Stimulated activated CD4-positive, alpha-beta T cell treated with anti-CD3 and anti-CD28 coated beads, Interleukin-4, amount 100 ng/mL, for 1 hour (primary cell): ENCODE measurements at places on chromosomes 4 and X.

- DNase-seq: no peak
Observed at GRCh38 chrX:21354725-21355124, 19.5 kb upstream of the CNKSR2 start.

DNA sequence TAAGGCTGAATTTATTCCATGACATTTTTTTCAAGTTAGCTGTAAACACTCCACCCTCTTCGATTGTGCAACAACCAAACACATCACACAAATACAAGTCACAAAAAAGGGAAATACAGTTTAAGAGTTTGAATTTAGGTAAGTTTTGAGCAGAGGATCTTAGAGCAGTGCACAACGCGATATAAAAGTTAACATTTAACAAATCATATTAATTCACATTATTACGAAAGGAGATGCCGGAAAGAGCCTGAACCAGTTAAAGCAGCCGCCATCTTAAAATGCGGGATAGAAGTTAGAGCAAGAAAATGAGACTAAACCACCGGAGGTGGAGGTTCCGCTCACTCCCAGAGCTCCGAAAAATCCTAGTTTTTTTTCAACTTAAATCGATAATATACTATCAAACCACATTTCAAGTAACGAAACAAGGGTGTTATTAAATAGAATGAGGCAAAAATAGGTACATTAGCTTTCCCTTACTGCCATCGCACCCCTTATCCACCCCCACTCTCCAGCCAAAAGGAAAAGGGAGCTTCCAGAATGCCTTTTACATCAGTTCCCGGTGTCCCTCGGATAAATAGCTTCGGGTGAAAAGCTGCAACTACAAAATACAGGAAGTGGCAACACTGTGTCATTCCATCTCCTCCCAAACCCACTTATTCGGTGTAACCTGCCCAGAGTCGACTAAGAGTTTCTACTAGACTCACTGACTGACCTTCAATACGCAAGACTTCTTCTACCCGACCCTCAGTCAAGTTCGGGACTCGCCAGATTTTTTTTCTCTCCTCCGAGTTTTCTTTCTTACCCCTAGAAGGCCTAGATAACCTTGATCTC lies 1.9 kb downstream of the UBE2D3 start:
- no peak for DNase-seq

DNA sequence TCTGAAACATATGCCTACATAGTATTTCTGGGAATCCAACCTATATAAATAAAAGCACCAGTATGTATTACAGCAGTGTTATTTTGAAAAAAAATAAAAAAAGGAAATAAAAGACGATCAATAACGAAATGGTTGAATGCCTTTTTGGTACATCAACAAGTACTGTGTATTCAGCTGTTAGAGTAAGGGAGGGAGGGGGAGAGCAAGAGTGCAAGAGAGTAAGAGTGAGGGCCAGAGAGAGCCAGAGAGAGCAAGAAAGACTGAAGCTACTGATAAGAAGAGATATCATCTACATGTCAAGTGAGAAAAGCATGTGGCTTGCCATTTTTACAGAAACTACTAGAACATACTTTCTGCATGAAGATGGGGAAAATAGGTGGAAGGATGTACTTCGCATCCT lies 1.8 kb downstream of the SPIN4 start:
- DNase-seq: no peak

- no peak for DNase-seq
Observed at GRCh38 chr4:140102421-140102820, 51.6 kb downstream of the MAML3 start.

DNA sequence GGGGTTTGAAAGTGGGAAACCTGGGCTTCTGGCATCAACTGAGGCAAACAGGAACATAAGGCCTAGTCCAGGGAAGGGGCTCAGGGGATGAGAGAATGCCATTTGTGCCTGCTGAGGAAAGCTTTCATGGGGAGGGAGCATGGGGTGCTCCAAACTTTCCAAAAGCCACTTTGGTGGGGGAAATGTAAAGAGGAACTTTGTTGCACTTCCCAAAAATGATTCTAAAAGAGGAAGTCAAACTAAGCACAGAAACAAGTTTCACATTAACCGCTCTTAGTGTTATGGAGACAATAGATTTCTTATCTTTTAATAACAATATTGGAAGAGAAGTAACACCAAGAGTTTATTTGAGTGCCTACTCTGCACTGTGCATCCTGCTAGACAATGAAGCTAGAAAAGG lies 32.3 kb downstream of the GAB3 start:
- no peak for DNase-seq

DNA sequence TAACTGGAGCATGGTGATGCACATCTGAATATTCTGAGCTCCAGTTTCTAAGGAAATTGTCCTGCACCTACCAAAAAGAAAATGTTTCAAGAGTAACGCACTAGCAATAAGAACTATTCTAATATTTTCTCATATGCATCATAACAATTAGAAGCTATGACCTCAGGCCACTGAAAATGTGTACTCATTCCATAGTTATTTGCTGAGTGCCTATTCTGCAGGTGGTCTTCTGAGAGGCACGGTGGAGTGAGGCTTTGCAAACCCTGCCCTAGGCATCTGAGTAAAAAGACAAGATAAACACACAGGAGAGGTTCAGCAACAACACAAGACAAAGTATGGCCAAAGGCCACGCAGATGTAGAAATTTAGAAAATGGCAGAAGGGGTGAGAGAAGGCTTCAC lies 23.7 kb downstream of the SLC10A6 start:
- no peak for DNase-seq

DNA sequence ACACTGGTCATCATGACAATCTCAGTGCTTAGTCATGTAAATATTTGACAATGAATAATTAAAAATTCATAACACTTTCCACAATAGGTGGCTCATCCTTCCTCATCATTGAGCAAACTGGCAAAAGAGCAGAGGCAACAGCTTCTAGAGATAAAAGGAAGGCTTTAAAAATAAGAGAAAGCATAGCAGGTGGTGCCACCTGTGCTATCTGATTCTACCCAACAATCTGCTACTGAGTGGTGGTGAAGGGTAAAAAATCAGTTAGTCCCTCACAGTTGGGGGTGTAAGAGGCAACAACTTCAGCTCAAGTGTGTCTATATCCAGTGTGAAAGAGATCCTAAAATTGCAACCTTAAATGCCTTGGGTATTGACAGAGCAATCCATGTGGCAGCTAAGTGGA lies 280.1 kb upstream of the PPARGC1A start:
- DNase-seq: no peak

DNA sequence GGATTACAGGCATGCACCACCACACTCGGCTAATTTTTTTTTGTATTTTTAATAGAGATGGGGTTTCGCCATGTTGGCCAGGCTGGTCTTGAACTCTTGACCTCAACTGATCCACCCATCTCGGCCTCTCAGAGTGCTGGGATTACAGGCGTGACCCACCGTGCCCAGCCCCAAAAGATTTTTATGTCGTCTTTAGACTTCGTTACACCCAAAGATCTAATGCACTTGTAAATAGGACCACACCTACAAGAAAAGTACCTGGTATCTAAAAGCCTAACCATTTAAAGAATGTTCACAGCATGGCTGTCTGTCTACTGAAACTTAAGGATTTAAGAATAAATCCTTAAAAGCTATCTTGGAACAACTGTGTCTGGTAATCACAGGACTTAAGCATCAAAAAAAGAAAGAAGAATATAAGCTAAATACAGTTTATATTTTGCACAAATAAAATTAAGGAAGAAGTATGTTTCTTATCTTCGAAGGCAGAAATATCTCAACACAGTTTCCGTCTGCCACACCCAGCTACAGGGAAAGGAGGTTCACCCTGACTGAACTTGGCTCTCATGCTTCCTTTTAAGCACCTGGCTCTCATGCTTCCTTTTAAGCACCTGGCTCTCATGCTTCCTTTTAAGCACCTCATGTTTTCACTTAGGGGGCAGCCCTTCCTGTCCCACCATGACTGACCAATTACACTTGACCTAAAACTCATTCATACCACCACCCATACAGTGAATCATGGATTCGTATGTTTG lies 92.0 kb upstream of the STS start:
- DNase-seq: no peak

DNA sequence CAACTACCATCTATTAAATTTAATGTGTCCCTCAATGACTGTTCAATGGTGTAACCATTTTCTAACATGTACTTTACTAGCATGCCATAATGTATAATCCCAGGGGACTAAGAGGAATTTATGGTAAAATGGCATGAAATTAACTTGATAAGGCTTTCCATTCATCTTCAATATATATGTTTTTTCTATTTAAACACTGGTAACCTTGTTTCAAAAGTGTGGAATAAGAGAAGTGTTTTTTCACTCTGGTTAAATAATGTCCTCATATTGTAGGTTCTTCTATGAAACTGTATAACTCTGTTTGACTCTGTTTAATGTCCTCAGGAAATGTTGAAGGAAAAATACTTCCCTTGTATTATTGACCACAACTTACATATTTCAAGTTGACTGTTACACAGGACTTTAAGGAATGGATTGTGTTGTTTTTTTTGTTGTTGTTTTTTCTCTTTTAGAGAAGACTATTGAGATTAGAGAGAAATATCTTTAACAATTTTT lies 113.8 kb upstream of the ARSJ start:
- DNase-seq: no peak

- no peak for DNase-seq
Observed at GRCh38 chrX:43813898-43814297, 68.4 kb downstream of the MAOB start.

DNA sequence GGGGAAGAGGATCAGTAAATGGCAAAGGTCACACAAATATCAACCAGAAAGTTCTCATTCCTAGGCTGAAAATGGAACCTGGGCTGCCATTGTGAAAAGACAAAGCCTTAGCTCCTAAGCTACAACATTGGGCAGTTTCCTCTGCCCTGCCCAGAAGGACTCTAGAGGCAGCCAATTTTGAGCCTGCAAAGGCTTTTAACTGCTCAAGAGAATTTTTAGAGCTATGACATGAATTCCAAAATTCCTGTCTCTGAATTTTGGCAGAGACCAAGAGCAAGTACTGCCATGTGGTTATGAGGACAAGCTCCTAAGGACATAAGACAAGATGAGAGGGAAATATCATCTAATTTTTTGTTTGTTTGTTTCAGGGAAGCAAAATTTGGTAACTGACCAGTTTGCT lies 29.6 kb upstream of the IGFBP7 start:
- DNase-seq: no peak

GRCh38 chr4:124104628-124105027 lies 607.9 kb downstream of the ANKRD50 start:
- no peak for DNase-seq

- DNase-seq: no peak
Observed at GRCh38 chr4:114272226-114272625, 292.8 kb upstream of the ARSJ start.

GRCh38 chr4:38178392-38178995 lies 218.3 kb downstream of the PTTG2 start:
- DNase-seq: no peak

- no peak for DNase-seq
Observed at GRCh38 chr4:48436318-48436717, 46.8 kb upstream of the SLC10A4 start.

DNA sequence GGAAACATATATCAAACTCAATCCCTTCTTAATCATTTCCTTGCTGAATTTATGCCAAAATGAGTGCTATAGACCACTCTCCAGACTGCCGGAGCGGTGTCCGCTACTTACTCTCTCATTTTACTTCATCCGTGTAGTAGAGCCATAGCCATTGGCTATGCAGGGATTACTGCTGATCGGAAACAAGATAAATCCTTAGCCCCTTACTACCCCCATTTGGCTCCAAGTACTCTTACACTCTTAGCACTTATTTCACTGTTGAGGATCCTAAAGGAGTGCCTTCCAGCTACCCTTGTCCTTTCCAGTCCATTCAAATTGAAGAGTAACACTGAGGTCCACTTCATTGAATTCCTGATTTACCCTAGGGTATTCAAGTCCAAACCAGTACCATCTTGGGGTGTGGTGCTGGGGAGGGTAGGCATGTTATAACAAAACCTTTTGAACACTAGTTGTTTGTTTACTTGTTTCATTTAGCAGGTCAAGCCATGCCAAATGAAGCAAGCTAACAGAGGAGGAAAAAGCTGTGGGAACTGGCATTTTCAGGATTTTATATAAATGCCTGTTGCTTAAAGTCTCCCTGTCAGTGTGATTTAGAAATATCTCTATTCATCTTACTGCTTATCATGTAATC lies 715.1 kb downstream of the FSTL5 start:
- no peak for DNase-seq

DNA sequence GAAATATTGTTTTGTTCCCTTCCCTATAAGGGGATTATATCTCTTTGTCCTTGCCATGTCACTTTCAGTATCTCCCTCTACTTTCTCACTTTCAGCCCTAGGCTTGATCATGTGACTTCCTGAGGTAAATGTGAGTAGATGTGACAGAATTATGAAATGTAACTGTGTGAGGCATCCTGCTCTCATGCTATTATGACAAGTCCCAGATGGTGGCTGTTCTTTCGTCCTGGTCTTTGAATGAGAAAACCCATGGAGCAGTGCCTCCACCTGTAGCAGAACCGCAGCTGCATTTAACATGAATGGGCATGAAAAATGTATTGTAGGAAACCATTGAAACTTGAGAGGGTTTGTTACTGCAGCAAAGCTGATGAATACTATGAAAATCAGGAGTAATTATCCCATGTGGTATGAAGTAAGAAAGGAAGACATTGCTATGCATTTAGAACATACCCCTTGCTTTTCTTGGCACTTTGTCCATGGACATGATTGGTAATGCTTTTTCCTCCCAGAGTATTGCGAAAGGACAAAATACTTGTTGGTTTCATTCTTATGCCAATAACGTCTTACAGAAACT lies 202.2 kb upstream of the GPRIN3 start:
- DNase-seq: no peak

- DNase-seq: no peak
Observed at GRCh38 chrX:23031600-23031999, 31.8 kb downstream of the DDX53 start.

DNA sequence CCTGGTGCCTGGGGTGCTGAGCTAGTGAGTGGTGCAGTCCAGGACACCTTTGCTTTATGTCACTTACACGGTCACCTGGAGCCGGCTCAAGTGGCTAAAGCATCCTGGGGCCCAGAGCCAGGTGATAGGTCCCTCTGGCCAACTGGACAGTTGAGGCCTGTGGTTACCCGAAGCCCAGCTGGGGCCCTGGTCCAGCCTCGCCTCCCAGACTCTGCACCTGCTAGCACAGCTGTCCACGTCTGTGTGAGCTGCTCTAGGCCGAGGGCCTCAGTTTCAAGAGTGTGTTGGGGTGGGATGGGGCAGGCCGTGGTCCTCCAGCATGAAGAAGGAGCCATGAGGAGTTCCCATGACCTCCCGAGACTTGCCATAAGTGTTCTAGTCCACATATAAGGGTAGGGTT lies 7.7 kb upstream of the ADD1 start:
- DNase-seq: no peak

GRCh38 chr4:27789773-27790172 lies 929.1 kb downstream of the STIM2 start:
- no peak for DNase-seq

DNA sequence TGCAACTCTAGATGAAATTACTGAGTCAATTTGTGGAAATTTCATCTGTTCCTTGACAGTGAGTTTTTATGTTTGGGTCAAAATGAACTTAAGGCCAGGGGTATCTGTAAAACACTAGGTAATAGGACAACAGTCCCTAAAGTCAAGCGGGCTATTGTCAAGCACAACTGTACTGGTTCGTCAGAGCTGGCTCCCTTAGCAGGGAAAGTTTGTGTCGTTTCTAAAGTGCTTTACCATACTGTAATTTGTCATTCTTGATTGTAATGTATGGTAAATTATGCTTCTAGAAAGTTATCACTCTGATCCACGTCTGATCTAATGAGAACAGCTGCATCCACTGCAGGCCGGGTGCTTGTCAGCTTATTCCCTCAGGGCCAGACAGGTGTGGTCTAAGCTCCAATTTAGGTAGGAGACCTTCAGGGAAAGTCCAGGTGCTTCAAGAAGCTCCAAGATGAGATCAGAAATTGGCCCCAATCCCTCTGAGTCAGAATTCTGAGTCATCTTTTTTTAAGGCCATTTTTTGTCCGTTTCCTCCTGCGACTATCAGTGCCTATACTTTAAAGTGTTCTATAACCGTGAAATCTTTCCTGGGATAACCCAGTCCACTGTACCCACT lies 92.2 kb downstream of the PALLD start:
- no peak for DNase-seq
